Activated naive CD4-positive, alpha-beta T cell (primary cell): ENCODE measurements at places on chromosomes 12 and 14.

DNA sequence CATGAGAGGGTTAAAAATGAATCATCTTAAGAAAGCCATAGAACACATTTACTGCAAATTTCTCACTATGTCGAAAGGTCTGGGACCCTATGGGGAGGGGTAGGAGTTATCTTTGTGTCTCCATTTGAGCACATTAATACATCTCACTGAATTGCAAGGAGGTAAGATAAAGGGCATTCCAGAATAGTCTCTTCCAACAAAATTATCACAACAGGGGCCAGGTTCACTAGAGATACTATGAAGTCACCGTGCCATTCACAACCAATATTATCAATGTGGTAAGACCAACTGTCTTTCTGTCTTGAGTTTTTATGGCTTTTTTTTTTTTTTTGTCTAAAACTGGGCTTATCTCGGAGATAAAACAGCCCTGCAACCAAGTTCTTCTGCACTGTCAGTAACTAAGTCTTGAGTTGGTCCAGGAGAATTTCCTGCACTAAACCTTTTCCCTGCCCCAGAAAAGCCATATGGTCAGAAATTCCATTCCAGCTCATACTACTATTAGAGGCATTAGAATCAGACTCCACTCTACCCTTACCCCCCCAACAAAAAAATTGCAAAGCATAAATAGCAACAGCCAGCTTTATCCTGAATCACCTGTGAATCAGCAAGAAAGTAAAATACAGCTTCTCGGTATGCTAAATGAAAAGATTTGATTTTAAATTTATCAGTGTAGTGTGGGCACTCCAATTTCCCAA is 79.7 kb downstream of the PTPRR start:
- no peak for DNase-seq

DNA sequence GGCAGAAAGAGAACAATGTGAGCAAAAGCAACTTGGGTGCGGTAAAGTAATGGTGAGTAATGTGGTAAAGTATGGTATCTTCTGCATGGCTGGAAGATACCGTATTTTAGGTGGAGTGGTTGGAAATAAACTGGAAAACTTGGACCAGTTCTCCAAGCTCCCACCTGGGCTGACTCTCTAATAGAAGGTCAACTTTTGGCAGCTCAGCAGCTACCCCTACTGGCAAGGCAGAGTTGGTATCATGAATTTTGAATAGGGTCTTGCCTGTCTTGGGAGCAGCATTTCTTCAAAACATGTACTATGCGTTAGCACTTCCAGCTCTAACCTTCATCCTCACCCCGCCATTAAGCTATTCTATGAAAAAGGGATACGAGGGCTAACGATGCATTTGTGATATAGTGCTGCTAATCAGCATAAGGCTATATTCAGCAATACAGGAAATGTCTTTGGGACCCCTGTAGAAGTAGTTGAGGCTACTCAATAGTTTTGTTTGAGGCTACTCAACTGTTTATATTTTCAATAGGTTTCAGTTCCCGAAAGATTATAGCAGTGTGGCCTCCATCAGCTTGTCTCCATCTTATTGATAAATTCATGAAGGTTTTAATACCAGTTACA is 276.3 kb upstream of the FAR2 start:
- DNase-seq = no peak

- DNase-seq = no peak
Measured at GRCh38 chr14:55877942-55878341, 240.3 kb upstream of the PELI2 start.

DNA sequence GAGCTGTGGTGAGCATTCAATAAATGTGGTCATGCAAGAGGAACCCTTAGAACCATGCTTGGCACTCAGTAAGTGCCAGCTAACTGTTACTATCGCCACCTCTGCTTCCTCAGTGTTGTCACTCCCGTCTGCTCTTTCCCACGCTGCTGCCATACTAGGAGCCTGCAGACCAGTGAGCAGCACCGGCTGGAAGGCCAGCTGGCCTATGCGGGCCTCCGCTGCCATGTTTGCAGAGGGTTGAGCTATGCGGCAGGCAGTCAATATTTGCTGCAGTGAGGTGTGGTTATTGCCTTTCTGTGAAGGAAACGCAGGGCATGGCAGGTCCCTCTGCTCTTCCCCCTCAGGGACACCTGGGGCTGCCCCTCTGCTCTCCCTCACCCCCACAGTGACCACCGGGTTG is 13.0 kb downstream of the KMT5A start:
- DNase-seq = no peak

- DNase-seq = no peak
Measured at GRCh38 chr12:25083211-25083610, 111.7 kb downstream of the DNAI7 start.

DNA sequence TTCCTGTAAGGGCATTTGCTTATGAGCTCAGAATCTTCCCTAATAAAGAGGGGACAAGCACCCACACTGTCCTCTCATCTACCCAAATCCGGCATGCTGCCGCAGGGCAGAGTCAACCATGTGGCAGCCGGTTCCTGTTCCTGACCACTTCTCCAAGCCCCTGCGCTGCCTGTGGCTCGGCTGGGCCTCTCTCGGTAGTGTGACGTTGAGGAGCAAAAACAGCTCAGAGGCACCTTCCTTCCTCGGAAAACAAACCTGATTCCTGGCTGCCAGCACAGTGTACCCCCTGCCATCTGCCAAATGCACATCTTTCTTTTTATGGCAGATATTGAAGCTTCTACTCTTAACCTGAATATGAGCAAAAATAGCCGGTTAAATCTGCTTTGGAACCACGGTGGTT is 50.5 kb downstream of the CFAP251 start:
- DNase-seq = no peak

GRCh38 chr12:110329710-110330109 is 48.7 kb downstream of the ATP2A2 start:
- no peak for DNase-seq

DNA sequence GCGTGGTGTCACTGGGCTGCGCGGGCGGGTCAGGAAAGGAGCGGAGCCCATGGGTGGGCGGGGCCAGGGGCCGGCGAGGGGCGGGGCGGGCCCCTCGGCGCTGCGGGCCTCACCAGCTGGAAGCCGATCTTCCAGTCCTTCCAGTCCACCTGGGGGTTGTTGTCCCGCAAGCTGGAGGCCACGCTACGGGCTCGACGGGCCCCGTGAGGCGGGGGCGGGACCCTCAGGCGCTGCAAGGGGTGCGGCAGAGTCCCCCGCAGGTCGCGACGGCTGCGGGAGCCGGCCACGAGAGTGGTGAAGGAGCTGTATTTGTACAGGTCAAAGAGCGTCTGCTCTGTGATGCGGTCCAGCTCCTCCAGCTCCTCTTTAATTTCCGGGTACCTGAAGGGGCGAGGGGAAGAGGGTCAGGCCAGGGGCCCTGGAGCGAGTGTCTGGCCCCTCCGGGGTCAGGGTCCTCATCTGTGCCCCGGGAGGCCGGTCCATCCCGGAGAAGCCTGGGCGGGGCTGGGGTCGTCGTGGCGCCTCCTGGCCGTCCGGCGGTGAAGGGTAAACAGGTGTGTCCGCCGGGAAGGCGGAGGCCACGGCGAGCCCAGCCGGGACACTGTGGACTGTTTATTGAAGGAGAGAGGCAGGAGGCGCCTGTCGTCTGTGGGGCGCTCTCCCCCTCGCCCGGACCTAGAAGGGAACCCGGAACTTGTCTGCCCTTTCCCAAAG is 11.9 kb downstream of the SCNN1A start:
- peak; percentile 52 for DNase-seq

GRCh38 chr14:93940437-93940836 is 13.3 kb downstream of the FAM181A start:
- no peak for DNase-seq

DNA sequence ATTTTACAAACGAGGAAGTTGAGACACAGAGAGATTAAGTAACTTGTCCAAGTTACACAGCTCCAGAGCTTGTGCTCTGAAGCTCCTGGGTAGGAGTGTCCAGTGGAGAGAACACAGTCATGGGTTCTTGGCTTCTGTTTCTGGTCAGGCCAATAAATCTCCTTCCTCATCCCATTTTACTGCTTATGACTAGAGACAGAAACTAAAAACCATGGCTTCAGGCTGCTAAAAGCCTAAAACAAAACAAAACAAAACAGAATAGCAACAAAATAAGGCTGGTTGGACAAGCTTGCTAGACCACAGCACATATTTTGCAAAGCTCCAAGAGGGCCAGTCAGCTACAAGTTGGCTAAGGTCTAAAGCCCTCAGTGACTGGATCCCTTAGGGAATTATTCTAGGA is 49.8 kb downstream of the PTGER2 start:
- DNase-seq = no peak

- no peak for DNase-seq
Measured at GRCh38 chr14:36519431-36520321, at the start of gene NKX2-1. NKX2-1 (minus strand) TSS chr14:36520232; CDS start chr14:36520129, 103 bp downstream.

GRCh38 chr12:22576473-22576872 is 32.1 kb upstream of the C2CD5 start:
- no peak for DNase-seq

GRCh38 chr12:69872804-69873203 is 47.8 kb downstream of the MYRFL start:
- DNase-seq = no peak

GRCh38 chr12:27549801-27550652 is 26.0 kb downstream of the PPFIBP1 start:
- DNase-seq = no peak

- no peak for DNase-seq
Measured at GRCh38 chr14:61064210-61064609, 83.2 kb downstream of the SLC38A6 start.

GRCh38 chr14:24398653-24399446 is at the start of gene NYNRIN:
NYNRIN (plus strand) TSS chr14:24399003; CDS start chr14:24399247, 244 bp downstream.
- peak; percentile 27 for DNase-seq

- no peak for DNase-seq
Measured at GRCh38 chr14:60621386-60621785, 27.9 kb downstream of the SIX1 start.

GRCh38 chr14:104364830-104365229 is 214.7 kb upstream of the C14orf180 start:
- no peak for DNase-seq

DNA sequence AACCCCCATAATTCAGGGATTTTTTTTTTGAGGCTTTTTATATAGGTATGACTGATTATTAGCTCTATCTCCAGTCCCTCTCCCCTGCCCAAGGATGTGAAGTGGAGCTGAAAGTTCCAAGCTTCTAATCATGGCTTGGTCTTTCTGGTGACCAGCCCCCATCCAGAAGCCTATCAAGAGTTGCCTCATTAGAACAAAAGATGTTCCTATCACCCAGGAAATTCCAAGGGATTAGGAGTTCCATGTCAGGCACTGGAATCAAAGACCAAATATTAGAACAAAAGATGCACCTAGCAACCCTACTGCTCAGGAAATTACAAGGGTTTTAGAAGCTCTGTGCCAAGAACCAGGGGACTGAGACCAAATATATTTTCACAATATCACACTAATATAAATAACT is 29.9 kb downstream of the LRP6 start:
- no peak for DNase-seq

DNA sequence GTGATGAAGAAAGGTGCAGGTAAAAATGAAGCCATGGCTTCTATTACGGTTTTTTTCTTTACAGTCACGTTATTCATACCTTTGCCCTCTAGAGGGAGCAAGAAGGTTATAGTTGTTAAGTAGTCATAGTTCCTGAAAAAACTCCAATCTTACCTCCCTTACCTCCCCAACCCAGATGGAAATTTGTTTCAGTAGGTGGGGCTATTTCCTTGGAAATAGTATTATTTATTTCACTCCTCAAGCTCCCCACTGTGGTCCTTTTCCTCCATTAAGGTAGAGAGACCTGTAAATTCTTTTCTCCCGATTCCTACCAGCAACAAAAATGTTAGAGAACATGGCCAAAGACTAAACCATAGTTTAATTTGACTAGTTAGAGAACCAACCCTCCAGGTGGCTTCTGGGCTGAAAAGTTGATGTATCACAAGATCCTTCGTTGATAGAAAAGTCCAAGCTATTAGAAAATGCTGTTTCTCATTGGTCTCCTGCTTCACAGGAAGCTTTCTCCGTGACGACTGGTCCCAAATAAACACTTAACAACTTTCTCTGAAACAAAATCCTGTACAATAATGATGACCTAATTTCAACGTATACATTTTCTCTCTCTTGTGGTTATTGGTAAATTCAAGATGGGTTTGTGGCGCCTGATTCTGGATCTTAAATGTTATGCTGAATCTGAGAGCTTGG is 43.5 kb downstream of the TMX1 start:
- DNase-seq = no peak

- no peak for DNase-seq
Measured at GRCh38 chr14:96118391-96118790, 79.2 kb downstream of the C14orf132 start.

GRCh38 chr14:88940671-88941070 is 116.2 kb downstream of the TTC8 start:
- DNase-seq = no peak

GRCh38 chr12:49864798-49865090 is 21.8 kb upstream of the BCDIN3D start:
- no peak for DNase-seq

DNA sequence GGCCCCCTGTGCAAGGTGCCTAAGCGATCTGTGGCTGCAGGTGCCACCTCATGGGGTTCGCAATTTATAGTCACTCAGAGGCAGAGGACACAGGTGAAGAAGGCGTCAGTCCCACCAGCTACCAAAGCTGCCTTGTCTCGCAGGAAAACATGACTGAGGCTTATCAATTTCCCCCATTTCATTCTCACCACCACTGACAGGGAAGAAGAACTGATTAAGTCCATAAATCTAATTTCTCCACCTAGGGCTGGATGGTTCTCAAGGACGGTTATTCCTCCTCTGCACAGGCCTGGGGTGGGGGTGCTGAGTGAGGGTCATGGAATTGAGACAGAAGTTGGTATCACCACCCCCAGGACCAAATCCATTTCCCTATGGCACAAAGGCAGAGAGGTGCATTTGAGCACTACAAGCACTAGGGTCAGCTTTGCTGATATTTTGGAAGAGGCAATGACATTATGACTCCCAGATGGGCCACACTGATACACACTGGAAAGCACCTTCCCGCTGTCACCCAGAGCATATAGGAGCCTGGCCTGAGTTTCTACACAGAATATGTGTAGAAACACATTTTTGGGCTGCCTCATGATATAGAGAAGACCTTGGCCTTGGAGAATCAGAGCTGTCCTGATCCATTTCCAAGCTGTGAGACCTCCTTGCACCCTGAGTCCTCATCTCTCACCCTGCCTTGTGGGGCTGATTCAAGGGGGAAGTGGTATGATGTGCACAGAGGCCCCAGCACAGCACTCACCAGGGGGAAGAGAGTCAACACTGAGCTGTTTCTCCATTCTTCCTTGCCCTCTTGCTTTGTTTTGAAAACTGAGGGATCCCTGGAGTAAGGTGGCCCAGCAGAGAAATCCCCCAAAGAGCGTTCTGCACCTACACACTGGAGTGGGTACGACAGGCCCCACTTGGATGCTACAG is 59.4 kb downstream of the PITPNM2 start:
- no peak for DNase-seq
